ENCODE measurements at places on chromosomes 7 and 10. TPM values are rescaled to one million over a fixed set of nuclear protein-coding genes. Genes with fewer than 3 reads are reported as not detected.

DNA sequence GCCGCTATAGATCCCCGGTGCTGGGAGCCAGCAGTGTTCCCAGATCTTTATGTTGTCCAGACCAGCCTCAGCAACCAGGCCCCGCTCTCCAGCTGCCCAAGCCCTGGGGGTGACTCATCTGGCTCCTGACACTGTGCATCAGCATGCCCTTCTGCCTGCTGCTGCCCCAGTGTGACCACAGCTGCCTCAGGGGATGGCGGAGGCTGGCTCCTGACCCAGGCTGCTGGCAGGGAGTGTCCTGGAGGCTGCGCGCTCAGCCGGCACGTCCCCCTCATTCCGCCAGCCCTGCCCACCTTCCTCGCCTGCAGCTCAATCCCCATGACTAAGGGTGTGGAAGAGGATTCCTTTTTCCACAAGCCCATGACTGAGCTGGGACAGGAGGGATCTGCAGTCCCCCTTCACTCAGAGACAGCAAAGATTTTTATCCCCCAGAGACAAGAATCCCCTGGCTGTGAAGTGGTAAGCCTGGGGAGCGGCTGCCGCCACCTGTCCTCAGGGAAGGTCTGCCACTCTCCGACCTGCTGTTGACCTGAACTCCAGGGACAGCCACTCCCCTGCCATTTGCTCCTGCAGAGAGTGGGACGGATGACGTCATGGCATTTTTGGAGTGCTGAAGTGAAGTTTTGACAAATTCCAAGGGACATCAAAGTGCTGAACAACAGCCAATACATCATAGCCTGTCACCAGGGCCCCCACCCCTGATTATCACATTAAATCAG is 182.8 kb upstream of the BMPER start:
- H3K27ac ChIP-seq = no peak overlapping the region
- H3K36me3 ChIP-seq = no peaks in the 10 kb centered on the region
- no peak for DNase-seq
- no peak overlapping the region for H3K4me3 ChIP-seq

DNA sequence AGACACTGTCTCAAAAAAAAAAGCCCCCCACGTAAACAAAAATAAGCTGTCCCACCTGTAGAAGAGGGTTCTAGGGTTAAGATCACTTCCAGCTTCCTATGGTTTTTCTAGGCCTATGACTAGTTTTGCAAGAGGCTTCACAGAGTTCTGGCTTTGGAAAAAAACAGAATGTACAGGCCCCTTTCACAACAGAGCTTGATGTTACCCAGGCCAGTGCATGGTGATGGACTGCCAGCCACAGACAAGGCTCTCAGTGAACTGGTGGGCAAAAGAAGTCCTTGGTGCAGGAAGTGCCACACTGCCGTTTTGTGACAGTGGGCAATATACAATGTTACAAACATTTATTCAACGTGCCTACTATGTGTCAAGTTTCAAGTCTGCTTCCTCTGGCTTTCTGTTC is 18.3 kb upstream of the EFCAB10 start:
- H3K4me1 ChIP-seq = no peaks in the 10 kb centered on the region
- H3K27ac ChIP-seq = no peak overlapping the region
- H3K27me3 ChIP-seq = peaks cover 9% of the 10 kb centered on the region

- H3K27ac ChIP-seq = no peak overlapping the region
- H3K36me3 ChIP-seq = no peaks in the 10 kb centered on the region
- H3K4me3 ChIP-seq = no peak overlapping the region
- H3K4me1 ChIP-seq = no peaks in the 10 kb centered on the region
- H3K27me3 ChIP-seq = no peaks in the 10 kb centered on the region
- DNase-seq = no peak
Observed at GRCh38 chr7:144885478-144885877, 49.6 kb upstream of the TPK1 start.

DNA sequence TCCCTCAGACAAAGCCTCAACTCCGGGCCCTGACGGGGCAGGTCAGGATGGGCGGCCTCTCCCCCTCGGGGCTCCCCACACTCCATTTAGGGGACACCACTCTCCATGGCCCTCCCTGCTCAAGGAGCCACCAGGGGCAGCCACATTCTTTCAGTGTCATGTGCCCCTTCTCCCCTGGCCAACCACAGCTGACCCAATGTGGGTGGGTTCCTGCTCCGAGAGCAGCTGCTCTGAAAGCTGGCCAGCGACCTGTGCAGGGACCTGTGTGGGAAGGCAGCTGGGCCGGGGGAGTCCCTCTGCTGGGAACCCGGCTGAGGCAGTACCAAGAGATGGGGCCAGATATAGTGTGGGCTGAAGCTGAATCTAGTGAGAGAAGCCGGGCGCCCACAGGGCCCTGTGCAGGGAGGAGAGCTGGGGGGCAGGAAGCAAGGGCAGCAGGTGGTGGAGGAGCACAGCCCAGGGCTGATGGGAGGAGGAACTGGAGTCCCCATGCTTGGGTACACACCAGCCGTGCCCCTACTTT is 40.6 kb upstream of the NPFFR1 start:
- peak overlapping the region; percentile 63 for H3K27ac ChIP-seq
- no peak for DNase-seq
- no peaks in the 10 kb centered on the region for H3K36me3 ChIP-seq
- no peaks in the 10 kb centered on the region for H3K27me3 ChIP-seq
- no peak overlapping the region for H3K4me3 ChIP-seq

- peaks cover 4% of the 10 kb centered on the region for H3K4me1 ChIP-seq
- no peak overlapping the region for H3K4me3 ChIP-seq
Observed at GRCh38 chr7:91162436-91162835, 101.8 kb upstream of the FZD1 start.

DNA sequence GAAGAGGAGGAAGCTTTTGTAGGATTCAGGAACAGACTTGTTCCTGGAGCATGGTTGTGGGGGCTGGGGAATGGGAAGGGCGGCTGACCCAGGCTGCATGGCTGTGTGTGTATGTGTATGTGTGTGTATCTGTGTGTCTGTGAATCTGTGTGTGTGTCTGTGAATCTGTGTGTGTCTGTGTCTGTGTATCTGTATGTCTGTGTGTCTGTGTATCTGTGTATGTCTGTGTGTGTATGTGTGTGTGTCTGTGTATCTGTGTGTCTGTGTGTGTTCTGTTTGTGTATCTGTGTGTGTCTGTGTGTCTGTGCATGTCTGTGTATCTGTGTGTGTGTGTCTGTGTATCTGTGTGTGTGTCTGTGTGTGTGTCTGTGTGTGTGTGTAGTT is 6.6 kb upstream of the STX1A start:
- peaks cover 10% of the 10 kb centered on the region for H3K4me1 ChIP-seq
- no peak overlapping the region for H3K27ac ChIP-seq
- no peaks in the 10 kb centered on the region for H3K36me3 ChIP-seq
- H3K27me3 ChIP-seq = peaks cover 29% of the 10 kb centered on the region

- DNase-seq = no peak
- H3K27me3 ChIP-seq = no peaks in the 10 kb centered on the region
- H3K4me3 ChIP-seq = no peak overlapping the region
- H3K27ac ChIP-seq = no peak overlapping the region
Observed at GRCh38 chr7:107628461-107629064, 32.1 kb upstream of the SLC26A4 start.

DNA sequence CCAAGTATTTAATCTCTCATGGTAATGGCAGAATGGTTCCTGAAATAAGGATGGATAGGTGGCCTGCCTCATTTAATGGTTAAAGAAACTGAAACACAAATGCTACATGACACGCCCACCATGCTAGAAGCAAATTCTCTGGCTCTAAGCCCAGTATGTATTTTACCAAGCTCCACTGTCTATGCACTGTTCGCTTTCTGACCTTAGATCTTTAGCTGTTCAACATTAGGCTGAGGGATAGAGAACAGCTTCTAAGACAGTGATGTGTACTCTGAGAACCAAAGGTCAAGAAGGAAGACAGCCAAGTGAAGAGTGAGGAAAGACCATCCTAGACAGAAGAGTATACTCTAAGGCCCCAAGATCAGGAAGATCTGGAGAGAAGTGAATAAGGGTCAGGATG is 26.6 kb downstream of the FAM3C start:
- no peaks in the 10 kb centered on the region for H3K36me3 ChIP-seq
- no peaks in the 10 kb centered on the region for H3K27me3 ChIP-seq
- DNase-seq = no peak
- peaks cover 28% of the 10 kb centered on the region for H3K4me1 ChIP-seq
- no peak overlapping the region for H3K4me3 ChIP-seq

- no peaks in the 10 kb centered on the region for H3K4me1 ChIP-seq
- no peaks in the 10 kb centered on the region for H3K36me3 ChIP-seq
- no peak for DNase-seq
- H3K4me3 ChIP-seq = no peak overlapping the region
Observed at GRCh38 chr10:129241461-129241860, 225.6 kb upstream of the MGMT start.

DNA sequence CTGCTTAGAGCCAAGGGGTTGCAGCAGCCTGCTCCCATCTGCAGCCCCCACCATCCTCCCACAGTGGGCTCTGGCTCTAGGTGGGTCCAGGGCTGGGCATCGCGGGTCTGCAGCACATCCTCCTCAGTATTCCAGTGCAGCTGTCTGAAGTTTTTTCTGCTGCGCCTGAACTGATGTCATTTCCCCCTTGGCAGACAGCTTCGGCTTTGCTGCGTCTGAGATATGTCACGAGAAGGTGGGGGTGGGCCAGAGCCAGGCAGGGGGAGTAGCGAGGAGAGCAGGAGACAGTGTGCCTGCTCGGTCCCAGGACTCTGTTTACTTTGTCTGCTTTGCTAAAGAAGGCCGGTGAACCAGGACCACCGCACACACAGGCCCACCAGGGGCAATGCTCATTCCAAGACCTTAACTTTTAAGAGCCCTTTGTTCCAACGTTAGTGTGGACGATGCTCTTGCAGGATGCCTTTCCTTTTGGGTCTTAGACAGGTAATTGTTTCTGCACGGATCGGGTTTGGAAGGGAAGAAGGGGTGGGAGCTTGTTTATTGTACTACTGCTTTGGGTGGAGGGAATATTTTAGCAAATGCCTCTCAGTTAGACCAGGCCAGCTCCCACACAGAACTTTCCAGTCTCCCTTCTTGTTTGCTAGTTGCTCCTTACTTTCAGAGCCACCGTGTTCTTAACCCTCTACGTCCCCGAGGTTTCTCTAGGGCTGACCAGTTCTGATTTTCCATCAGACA is 32.4 kb downstream of the WBP1L start:
- H3K36me3 ChIP-seq = no peaks in the 10 kb centered on the region
- H3K4me1 ChIP-seq = peaks cover 98% of the 10 kb centered on the region
- DNase-seq = peak; percentile 89
- no peaks in the 10 kb centered on the region for H3K27me3 ChIP-seq

DNA sequence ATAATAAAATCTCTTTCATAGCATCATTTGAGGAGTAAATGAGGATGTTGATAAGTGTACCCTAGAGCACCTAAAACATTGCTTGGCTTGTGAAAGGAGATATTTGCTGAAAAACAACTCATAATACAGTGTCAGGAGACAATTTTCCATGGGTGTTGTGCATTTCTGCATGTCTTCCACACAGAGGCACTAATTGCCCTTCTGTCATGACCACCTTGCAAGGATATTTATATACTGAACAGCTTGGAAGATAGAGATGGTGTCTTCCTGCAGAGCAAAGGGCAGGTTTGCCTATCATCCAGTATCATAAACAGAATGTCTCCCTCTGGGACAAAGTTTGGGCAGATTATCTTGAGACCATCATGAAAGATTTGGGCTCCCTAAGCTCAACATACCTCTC is 495.2 kb upstream of the LRRN3 start:
- no peaks in the 10 kb centered on the region for H3K27me3 ChIP-seq
- no peak overlapping the region for H3K4me3 ChIP-seq
- no peaks in the 10 kb centered on the region for H3K4me1 ChIP-seq
- DNase-seq = no peak
- no peak overlapping the region for H3K27ac ChIP-seq
- no peaks in the 10 kb centered on the region for H3K36me3 ChIP-seq

DNA sequence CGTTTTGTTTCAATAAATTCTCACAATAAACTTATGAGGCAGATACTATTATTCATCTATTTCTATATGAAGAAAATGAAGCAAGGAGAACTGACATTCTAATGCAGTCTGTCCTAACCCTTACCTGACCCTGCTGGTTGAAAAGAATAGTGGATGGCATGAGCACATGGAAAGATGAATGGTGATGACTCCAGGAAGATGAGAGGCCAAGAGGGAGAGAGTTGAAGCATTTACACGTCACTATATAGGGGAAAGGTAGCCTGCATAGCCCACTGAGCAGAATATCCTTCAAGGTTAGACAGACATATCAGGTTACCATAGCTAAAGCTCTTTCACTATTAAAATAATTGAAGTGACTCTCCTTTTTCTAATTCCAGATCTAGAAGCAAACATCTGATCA is 163.9 kb upstream of the CDK1 start:
- H3K36me3 ChIP-seq = no peaks in the 10 kb centered on the region
- no peak overlapping the region for H3K27ac ChIP-seq
- no peaks in the 10 kb centered on the region for H3K4me1 ChIP-seq
- H3K4me3 ChIP-seq = no peak overlapping the region
- no peak for DNase-seq
- peaks cover 3% of the 10 kb centered on the region for H3K27me3 ChIP-seq

GRCh38 chr10:24168258-24169170 is 40.4 kb upstream of the KIAA1217 start:
- DNase-seq = no peak
- H3K4me1 ChIP-seq = peaks cover 42% of the 10 kb centered on the region
- no peaks in the 10 kb centered on the region for H3K36me3 ChIP-seq
- no peaks in the 10 kb centered on the region for H3K27me3 ChIP-seq
- no peak overlapping the region for H3K4me3 ChIP-seq

DNA sequence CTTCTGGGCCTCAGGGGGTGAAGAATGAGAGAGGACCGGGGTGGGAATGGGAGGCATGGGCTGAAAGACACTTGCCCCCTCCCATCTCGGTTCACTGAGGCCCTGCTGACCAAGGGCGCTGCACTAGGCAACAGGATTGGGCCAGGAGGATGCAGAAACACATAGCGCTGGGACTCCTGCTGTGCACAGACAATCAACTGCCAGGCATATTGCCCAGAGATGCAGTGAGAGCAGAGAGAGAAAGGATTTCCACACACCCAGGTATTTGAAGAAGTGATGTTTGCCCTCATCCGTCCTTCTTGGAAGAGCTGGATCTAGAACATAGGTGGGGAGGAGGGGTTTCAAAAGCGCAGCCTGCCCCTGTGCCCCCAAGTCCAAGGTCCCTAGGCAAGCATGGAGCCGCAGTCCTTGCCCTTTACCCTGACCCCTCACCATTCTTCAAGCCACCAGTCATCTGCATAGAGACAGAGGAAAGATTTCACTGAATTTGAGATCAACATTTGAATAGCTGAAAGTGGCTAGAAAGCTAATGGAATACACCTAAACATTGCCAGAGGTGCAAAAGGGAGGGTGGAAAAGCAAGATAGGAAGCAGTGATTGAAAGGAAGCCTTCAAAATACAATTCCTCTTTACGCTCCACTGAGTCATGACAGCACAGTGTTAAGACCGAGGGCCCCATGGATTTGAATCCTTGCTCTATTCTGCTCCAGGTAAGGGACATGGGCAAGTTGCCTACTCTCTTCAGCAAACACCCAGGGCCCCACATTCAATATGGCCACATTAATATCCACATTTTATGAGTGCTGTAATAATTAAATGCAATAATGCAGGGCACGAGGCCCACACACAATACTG is 44.2 kb upstream of the TNS3 start:
- no peak for DNase-seq
- no peak overlapping the region for H3K4me3 ChIP-seq
- no peaks in the 10 kb centered on the region for H3K27me3 ChIP-seq
- H3K27ac ChIP-seq = no peak overlapping the region

GRCh38 chr7:121797657-121798452 is 75.1 kb upstream of the PTPRZ1 start:
- no peaks in the 10 kb centered on the region for H3K36me3 ChIP-seq
- H3K4me1 ChIP-seq = no peaks in the 10 kb centered on the region
- H3K4me3 ChIP-seq = no peak overlapping the region

Gene RRP12
- 15.2 TPM for total RNA-seq

Gene GSTO1
- total RNA-seq = 189 TPM

Gene SLC16A9
- total RNA-seq = 1.1 TPM

Gene INMT
- 49.5 TPM for total RNA-seq

All from left ventricle myocardium inferior (tissue), 1 donor.